ENCODE measurements at places on chromosomes 11 and 22.

DNA sequence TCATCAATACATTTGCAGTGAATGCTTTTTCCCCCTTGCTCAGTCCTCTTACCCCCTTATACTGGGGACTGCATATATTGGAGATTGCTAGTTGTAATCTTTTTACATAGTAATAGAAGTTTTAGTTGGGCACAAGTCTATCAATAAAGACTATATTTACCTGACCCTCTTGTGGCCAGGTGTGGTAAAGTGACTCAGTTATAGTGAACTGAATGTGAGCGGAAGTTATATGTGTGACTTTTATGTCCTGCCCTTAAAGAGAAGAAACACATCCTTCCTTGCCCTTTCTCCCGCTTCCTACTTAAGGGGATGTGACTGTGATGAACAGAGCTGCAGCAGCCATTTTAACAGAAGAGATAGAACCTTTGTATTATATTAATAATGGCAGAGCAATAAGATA is 362.0 kb downstream of the METTL15 start:
- DNase-seq: no peak

GRCh38 chr11:68855205-68855981 is 13.7 kb upstream of the CPT1A start:
- no peak for DNase-seq

GRCh38 chr11:68974421-68975194 is 6.2 kb downstream of the MRGPRD start:
- DNase-seq: peak; percentile 23

- no peak for DNase-seq
These were observed 1505.2 kb downstream of the TBC1D22A start for GRCh38 chr22:48267681-48268080.

- peak; percentile 60 for DNase-seq
These were observed 114.7 kb downstream of the CRYBB2 start for GRCh38 chr22:25334162-25334490.

DNA sequence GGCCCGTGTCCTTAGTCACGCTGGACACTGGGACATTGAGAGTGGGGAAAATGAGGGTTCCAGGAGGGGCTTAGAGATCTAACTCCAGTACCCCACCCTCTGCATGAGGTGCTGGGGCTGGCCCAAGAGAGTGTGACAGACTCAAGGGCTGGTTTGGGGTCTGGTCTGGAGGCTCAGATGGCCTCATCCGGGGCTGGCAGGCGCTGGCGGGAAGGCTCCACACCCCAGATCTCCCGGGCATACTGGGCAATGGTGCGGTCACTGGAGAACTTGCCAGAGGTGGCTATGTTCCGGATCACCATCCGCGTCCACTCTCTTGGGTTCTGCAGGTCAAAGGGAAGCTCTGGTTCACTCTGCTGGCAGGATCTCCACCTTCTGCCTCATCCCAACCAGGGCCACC is 2.5 kb upstream of the RASGRP2 start:
- DNase-seq: no peak

GRCh38 chr22:19451570-19451969 is 4.1 kb upstream of the C22orf39 start:
- no peak for DNase-seq

DNA sequence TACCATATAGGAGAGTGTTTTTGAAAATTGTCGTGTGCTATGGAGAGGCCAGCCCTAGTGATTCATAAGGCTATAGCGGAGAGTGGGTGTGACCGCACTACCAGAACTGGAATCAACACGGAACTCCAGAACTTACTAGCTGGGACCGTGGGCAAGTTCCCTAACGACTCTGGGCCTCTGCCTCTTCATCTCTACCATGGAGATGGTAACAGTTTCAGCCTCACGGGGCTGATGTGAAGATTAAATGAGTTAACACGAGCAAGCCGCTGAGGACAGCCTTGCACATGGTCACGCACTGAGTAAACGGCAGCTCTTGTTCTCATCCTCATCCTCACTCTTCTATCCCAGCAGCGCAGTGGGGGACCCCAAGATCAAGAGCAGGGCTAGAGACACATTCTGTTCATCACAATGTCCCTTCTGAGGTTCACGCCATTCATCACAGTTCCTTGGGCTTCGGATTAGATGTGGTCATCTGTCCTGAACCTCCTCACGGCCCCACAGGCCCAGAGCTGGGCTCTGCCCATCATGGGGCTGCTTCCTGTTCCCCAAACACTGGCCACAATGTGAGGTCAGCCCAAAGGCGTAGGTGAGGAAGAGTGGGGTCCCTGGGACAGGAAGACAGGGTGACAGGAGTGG is 47.2 kb upstream of the CD5 start:
- DNase-seq: no peak

DNA sequence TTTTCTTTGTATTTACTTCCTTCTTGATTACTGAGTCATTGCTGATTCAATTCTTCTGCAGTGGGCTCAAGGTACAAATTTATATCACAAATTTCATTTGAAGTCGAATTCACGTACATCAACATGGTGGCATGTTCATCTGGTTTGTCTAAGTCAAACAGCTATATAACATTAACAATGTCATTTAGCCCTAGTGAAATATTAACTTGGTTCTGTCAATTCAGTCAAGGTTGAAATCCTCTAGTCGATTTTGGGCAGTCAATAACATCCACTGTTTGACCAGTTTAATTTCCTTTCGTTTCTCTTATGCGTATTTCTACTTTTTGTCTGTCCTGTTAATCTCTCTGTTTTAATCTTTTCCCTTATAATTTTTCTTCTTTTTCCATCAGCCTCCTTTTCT is 4.1 kb upstream of the ATXN10 start:
- DNase-seq: no peak

DNA sequence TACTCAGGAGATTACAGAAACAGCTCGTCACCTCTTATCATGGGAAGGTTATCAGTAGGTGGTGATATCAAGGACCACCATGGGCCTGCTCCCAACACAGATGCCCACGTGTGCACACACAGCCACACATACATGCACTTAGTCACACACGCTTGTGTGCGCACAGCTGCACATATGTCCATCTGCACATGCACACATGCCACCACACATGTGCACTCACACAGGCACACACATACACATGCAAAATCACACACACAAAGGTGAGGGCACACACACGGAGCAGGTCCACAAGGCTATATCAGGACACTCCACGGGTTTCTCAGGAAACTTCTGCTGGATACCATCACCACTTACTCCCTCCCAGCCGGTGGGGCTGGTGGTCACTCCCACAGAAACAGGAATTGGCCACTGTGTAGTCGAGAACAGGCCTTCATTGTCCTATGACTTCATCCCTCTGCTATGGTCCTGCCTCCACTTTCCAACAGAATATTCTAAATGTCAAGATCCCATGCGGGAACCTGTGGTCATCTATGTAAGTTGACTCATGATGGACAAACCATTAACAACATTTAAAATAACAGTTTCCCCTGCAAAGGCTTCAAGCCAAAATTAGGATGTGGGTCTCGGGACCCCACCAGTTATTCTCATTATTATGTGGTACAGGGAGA is 2.2 kb downstream of the C11orf24 start:
- DNase-seq: no peak

GRCh38 chr11:45761659-45762058 is 43.3 kb upstream of the SLC35C1 start:
- DNase-seq: no peak

GRCh38 chr22:28514321-28514821 is 165.3 kb downstream of the TTC28 start:
- no peak for DNase-seq

DNA sequence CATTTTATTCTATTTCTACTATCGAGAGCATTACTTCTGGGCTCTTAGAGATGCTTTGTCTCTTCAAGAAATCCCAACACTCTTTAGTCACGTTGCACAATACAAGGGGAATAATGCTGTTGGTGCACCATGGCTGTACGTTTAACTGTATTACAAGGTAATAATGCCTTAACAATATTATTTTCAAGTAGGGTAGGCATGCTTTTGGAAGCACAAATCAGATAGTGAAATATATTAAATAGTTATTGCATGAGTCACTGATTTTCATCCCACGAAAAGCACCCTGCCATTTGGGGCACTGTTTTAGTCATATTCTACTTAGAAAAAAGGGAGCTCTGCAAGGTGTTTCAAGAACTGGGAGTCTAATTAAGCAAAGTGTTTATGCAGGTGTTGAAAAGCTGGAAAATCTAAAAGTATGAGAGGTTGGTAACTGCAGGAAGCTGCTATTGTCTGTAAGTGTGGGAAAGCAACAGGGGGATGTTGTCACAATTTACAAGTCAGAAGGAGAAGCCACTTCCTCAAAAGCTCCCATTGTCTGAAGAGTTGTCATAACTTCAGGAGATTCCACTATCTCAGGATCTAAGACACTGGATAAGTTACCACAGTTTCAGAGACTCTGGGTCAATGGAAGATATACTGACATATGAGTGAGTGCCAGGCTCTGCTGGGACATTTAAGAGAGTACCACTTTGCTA is 218.2 kb downstream of the JRKL start:
- DNase-seq: no peak

GRCh38 chr11:8243458-8243857 is 20.2 kb downstream of the LMO1 start:
- DNase-seq: no peak

DNA sequence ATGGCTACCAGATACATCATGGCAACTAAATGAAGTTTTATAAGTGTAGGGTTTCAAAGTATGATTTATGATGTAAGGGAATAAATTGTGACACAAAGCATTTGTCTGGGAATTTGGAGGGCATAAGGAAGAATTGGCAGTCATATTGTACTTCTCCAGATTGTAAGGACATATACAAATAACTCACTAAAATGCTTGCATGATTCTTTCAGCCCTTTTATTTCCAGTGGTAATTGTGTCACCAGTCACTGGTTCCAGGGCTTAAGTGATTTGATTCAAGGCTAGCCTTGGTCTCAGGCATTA is 299.4 kb upstream of the ANO5 start:
- no peak for DNase-seq

GRCh38 chr11:45215098-45215865 is 68.8 kb downstream of the PRDM11 start:
- no peak for DNase-seq

Measured in common myeloid progenitor, CD34-positive (primary cell).